ENCODE measurements at places on chromosomes 12 and 14. TPM values are rescaled to one million over a fixed set of nuclear protein-coding genes. Genes with fewer than 3 reads are reported as not detected.

DNA sequence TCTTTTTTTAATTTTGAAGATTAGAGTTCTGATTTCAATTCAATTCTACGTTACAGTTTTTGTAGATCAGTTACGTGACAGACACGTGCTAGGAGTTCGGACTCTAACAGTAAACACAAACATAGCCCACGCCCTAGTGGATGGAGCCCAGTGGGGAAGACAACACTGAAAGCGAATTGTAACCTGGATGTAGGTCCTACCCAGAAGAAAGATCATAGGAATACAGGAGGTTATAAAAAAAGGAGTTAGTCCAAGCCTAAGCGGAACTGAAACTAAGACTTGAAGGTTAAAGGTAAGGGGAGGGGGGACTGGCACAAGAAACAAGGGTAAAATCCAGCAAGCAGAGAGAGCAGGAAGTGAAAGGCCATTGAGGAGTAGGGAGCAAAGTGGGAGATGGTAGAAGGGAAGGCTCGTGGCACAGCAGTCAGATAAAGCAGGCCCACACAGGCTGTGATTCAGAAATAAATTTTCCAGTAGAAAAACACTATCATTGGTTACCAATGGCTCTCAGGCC, 15.7 kb upstream of the CRY1 start:
- no peak for DNase-seq

DNA sequence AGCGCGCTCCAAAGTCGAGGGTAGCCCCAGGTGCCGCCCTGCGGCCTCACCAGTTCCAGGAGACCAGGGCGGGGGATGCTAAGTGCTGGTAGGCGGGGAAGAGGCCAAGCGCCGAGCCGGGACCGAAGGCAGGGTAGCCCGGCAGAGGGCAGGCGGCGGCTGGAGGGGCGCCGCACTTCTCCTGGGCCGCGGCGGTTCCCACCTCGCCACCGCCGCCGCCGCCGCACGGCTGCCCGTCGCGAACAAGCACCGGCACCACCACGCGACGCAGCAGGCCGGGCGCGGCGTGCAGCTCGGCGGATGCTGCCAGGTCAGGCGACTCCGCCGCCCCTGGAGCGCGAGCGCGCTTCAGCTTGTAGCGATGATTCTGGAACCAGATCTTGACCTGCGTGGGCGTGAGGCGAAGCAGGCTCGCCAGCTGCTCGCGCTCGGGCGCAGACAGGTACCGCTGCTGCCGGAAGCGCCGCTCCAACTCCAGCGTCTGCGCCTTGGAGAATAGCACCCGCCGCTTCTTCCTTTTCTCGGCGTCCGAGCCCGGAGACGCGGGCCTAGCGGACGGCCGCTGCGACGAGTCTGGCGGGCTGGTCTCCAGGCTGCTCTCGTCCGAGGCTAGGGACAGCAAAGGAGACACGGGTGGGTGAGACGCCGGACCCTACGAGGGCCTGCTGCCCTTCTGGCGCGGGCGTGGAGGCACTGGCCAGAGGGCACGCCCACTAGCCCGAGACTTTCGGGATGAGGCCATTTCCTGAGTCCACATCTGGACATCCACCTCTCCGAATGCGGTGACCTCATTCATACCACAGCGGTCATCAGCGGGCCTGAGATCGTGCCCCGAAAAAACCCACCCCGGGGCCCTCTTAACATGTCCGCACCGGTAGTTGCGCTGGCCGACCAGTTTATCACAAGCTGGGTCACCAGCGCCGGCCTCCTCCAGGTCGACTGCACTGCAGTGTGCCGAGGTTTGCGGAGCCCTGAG, 1.3 kb downstream of the NKX2-8 start:
- no peak for DNase-seq

DNA sequence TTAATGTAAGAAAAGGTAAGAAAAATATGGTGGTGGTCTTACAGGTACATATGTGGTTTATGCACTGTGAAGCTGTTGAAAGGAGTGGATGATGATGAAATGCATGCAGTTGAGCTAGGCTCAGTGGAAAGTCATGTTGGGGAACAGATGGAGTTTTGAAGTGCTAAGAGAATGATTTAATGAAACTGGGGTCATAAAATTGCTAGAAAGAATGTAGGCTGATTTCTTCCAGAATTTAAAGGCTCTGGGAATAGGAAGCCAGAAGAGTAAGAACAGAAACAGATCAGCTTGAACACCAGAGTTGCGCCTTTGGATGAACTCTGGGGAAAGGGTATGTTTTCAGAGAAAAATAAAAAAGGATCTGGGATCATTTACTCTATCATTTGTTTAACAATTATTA, 146.5 kb downstream of the MON2 start:
- DNase-seq, result no peak

DNA sequence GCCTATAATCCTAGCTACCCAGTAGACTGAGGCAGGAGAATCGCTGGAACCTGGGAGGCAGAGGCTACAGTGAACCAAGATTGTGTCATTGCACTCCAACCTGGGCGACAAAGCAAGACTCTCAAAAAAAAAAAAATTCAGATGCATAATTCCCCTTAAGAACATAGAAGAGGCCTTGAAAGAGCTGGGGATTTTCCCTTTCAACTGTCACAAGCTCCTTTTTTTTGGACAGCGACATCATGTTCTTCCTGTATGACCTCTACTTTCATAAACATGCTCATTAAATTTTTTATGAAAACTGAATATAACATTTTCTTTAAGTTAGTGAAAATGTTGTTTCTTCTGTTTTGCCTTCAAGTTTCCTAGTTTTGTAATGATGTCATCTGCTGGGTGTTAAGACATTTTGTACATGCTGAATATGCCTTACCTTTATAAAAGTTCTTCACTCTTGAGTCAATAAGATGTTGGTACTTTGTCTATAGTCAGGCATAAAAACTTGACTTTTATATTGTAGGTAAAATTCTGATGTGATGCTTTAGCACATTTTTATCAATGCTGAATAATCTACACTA, 76.0 kb downstream of the PTHLH start:
- DNase-seq, result no peak

GRCh38 chr14:82796086-82796485, 1262.4 kb upstream of the SEL1L start:
- no peak for DNase-seq

DNA sequence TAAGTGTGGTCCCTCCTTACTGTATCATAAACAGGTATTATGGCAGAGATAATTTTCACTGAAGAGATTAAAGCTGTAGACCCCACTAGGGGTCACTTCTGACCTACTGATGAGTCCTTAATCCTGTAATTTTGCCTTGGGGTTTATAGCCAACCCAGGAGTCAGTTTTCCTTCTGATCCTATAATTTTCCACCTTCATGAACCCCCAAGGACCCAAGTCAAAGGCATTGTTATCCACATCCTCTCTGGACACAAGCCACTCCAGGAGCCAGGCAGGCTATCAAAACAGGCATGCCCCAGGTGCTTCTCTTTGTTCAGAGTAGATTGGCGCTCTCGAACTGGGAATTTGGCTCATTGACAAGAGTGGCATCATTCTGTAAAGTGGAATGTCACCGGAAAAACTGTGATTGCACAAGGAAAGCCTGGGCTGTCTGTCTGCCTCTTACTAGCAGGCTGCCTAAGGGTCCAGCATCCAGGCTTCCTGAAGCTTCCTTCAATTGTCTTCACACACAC, 1523.2 kb upstream of the FLRT2 start:
- no peak for DNase-seq

- DNase-seq, result no peak
Observed at GRCh38 chr12:121427556-121428050, 27.7 kb downstream of the RNF34 start.

- DNase-seq, result no peak
Observed at GRCh38 chr12:25845415-25845814, 113.1 kb upstream of the RASSF8 start.

DNA sequence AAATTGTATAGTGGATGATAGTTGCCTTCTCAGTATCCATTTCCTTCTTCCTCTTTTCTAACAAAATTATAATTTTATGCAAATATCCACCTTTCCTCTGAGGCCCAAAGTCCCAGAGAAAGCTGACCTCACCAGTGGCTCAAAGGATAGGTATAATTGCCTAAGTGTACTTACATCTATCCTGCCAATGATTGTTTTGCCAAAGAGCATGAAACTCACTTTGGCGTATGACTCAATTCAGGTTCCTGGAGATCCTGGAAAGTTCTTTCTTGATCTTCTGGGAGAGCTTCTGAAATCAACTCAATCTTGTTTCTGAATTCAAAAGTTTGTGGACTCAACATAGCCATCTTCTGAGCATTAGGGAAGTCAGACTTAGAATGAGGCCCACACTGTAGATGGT, 10.5 kb upstream of the RBM25 start:
- no peak for DNase-seq

GRCh38 chr12:67208281-67209067, 60.7 kb upstream of the CAND1 start:
- no peak for DNase-seq

- DNase-seq, result no peak
Observed at GRCh38 chr12:25771476-25771875, 187.0 kb upstream of the RASSF8 start.

GRCh38 chr12:101877806-101878242, 444 bp downstream of the DRAM1 start:
- DNase-seq, result no peak

- DNase-seq, result no peak
Observed at GRCh38 chr14:51821822-51822221, 38.6 kb upstream of the GNG2 start.

- DNase-seq, result no peak
Observed at GRCh38 chr12:116274551-116275375, 2.7 kb downstream of the MED13L start.

DNA sequence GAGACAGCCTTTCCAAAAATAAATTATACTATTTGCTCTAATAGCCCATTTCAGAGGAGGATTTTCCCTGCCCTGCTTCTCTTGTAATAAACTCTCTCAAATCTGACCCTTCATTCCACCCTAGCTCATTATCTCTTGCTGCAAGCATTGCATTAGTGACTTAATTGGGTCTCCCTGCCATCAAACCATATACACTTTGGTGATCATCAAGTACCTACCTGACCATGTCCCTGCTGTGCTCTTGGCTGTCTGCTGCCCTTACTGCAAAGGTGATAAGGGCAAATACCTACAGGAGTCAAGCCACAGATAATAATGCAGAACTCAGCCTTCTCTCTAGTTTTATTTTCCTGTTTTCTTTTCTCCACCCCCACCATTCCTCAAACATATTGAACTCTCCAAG, 88.4 kb downstream of the LIN7A start:
- DNase-seq, result no peak

GRCh38 chr12:50344245-50344644, 52.2 kb downstream of the FAM186A start:
- DNase-seq, result no peak

DNA sequence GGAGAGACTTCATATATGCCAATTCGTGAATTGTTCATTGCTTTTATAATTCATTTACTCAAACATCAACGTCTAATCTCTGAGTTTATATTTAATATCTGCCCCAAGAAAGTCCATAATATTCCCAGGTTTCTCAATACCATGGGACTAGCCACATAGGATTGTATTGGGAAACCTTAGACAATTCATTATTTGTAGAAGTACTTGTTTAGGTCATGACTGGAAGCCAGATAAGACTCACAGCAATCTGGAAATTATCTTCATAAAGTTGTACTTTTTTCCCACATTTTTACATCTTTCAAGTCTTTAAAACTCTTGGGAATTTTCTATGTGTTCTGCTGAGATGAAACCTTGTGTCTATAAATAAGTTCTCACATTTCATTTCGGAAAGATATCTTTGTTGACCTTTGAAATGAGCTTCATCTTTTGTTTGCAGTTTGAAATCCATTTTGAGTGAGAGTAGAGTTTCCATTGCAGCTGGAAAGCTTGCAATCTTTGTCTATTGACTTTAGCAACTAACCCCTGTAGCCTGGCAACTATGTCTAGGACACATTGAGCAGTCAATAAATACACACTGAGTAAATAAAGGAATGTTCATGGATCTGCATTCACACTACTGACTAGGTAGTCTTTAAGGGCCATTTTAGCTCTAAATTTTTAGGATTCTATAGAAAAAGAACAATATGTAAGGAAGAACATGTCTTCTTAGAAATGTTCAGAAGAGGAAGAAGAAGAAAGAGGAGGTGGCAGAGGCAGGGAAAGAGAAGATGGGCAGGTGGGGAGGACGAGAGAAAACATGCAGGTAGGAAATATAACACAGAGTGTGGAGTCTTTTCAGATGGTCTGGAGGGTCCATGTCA, 154.4 kb downstream of the LRIG3 start:
- no peak for DNase-seq

DNA sequence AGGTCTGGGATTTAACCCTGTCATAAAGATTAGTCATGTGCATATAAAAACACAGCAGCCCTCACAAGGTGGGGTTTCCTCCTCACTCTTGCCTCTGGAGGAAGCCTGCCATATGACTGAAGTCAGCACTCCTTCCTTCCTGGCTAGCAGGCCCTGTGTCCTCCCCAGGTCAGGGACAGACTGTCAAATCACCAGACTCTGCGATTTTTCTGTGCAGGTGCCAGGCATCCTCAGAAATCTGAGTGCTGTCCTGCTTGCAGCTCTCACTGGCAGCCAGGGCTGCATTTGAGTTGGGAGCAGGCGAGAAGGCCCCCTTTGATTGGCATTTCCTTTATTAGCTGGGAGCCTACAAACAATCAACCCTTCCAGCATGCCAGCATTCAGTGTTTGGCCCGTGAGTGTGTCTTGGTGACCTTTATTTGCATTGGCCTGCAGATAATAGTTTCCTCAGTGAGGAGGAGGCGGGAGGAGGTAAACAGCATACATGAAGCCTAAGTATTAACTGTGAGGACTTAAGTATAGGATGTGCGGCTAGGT, 183.8 kb upstream of the ARHGAP5 start:
- no peak for DNase-seq

Gene CHGA
- total RNA-seq, result not detected

Gene MYF6
- total RNA-seq, result 0.14 TPM

Gene ADCY4
- total RNA-seq, result 8.0 TPM

Gene CLEC1A
- total RNA-seq, result not detected

Gene GALNT16
- 0.35 TPM for total RNA-seq

Measured in epithelial cell of proximal tubule (primary cell).